ENCODE measurements at places on chromosomes 6 and 20.

GRCh38 chr20:62700261-62700930 is 8.2 kb upstream of the NTSR1 start:
- no peak for DNase-seq

DNA sequence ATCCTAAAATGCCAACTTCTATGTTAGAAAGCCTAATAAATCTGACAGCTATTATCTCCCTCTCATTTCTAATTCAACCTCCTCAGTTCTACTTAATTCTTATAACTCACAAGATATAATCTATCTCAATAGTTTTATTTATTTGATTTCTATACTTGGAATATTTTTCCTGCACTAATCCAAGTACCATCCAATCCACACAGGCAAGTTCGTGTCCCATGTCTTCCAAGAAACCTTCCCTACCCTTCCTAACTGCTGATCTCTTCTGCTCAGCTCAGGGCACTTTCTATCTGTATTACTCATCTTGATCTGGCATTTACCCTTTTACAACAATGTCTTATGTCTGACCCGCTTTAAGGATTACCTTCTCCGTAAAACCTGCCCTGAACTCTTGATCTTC is 18.2 kb downstream of the NCOA5 start:
- no peak for DNase-seq

DNA sequence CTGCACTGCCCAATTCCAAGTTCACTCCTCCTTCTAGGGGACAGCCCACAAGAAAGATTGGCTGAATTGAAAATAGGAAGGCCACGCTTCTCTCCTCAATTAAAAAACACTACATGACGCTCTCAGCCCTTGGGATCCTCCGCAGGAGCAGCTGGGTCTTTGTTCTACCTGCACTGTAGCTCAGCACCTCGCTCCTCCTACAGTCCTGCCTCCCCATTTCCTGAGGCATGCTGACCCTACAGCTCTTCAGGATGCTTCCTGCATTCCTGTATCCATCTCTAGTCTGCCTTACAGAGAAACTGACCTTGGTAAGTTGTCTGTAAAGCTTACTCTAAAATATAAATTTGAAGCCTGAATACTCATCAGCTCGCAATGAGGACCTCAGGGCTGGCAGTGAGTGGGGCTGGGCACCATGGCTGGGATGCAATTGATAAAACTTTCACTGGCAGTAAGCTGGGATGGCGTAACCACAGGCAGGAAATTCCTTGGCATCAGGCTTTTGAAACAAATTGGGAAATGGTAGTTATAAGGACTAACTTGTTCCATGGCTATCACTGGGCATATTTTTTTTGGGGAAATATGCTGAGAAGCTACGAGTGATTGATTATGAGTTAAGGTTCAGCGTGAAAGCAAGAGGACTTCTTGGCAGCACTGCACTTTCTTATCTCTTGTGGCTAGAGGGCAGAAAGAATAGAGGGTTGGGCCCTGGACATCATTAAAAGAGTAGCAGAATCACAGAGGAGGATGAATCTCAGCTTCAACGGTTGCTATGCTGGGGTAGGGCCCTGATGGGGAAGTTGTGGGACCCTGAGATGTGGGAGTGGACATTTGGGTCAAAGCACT is 11.7 kb upstream of the SIRPB1 start:
- no peak for DNase-seq

DNA sequence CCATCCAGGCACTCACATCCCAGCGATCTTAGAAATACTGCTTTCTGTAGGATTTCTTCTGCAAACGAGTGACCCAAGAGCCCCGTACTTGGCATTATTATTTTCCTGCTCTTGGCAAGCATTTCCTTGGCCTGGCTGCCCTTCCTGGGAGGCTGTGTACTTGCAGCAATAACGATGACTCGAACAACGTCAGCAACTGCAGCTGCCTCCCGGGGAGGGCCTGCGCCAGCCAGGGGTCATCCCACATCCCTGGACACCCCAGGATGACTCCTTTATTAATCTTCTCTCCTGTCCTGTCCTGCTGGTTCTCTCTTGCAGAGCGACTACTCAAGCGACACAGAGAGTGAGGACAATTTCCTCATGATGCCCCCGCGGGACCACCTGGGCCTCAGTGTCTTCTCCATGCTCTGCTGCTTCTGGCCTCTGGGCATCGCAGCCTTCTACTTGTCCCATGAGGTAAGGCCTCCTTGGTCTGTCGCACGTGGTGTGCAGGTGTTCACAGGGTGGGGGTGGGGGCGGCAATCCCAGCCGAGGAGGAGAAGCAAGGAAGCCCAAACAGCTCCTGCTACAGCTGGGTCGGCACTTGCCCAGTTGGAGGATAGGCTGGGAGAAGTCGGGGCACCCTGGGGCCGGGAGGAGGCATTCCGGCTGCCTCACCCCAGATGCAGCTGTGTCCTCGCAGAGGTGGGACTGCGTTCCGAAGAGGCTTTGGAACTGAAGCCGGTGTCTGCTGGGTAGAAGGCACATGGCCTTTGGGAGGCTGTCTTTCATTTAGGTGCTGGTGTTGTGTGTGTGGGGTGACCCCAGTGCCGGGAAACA is 115.3 kb downstream of the SYNDIG1 start:
- DNase-seq = no peak

DNA sequence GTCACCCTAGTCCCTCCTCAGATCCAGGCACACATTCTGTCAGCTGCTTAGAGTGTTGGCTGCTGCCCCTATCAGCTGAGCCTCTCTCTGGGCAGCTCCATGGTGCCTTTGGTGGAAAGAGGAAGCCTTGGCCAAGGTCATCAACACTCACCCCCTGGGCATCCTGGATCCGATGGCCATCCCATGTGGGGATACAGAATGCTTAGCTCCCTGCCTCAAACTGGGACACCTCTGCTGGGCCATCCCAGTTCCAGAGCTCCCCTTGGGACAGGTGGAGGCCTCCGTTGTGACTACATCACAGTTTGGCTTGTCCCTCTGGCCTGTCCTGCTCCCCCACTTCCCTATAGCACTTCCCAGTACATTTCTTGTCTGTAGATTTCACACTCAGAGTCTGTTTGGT is 45.6 kb downstream of the TOX2 start:
- DNase-seq = no peak

GRCh38 chr6:162726947-162727321 is 632 bp downstream of the PRKN start:
- DNase-seq = no peak

DNA sequence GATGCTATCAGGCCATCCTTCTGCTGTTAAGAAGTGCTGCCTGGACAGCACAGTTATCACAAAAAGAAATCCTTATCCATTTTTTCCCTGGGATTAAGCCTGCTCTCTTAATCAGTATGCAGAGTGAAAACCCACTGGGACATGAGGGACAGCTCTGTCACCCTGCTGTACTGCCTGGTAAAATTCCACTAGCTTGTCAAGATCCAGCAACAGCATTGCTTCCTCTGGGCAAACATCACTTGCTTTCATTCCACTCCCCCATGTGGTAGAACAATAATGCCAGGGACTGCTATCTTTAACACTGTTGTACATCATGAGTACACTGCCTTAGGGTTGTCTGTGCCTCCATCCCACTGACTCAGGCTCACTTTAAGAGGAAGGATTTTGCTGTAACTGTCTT is 331.3 kb downstream of the KIF16B start:
- DNase-seq = no peak

DNA sequence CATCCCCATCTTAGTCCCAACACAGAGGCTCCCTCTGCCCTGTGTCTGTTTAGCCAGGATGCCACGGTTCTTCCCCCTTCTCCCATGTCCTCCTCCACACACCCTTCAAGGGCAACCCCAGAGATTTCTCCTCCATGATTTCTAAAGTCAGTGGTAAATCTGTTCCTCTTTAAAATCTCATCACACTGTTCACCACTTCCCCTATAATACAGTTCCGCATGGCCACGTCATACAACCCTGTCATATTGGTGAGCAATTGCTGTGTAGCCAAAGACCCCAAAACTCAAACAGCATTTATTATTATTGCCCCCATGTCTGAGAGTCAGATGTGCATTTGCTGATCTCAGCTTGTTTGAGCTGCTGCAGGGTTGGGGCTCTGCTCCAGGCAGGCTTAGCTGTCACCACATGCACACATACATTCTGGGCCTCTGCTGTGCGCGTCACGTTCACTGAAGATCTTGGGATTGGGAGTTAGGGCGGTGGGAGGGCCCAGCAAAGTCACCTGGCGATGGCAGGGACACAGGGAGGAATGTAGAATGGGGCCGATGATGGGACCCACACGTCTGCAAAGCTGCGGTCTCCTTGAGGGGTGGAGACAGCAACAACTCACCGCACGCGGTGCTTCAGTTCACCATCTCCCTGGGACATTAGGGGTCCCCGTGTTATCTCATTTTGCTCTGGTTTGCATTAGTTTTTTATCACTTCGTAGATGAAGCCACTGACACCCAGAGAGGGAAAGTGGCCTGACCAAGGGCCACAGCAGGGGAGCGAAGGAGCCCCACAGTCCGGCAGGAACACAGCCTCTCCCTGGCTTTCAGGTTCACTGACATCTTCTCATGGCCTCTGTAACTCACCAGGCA is 36.9 kb upstream of the CD93 start:
- DNase-seq = no peak

GRCh38 chr20:50815162-50815989 is 20.5 kb downstream of the BCAS4 start:
- no peak for DNase-seq

DNA sequence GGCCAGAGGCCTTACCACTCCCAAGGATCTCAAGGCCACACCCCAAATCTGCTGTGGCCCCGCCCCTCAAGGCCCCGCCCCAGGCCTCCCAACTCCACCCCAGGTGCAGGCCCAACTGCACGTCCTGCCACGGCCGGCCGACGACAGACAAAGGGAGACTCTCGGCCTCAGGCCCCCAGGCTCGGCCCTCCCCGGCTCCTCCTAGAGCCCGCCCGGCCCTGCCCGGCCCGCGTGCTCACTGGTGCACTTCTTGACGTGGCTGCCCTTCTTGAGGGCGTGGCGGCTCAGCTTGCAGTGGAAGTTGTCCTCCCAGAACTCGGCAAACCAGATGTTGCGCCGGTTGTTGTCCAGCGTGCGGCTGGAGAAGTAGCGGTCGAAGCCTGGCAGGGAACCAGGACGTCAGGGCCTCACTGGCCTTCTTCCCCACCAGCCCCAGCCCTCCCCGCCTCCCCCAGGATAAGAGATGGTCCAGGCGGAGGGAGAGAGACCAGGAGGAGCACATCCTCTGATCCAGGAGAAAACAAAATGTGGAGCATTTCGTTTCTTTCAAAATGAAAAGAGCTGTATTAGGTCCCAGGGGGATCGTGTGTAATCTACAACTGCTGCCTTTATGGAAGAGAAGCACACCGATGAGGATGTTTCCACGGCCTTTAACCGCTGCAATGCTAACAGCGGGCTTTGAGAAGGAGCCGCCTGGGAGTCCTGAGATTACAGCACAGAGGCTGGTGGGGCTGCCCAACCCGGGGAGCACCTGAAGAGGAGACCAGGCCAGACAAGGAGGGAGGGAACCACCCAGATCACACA is 89.4 kb downstream of the GRM4 start:
- no peak for DNase-seq

GRCh38 chr6:34226731-34227586 is 9.7 kb upstream of the HMGA1 start:
- DNase-seq = no peak

GRCh38 chr20:17834804-17835203 is 133.8 kb downstream of the SNX5 start:
- no peak for DNase-seq

DNA sequence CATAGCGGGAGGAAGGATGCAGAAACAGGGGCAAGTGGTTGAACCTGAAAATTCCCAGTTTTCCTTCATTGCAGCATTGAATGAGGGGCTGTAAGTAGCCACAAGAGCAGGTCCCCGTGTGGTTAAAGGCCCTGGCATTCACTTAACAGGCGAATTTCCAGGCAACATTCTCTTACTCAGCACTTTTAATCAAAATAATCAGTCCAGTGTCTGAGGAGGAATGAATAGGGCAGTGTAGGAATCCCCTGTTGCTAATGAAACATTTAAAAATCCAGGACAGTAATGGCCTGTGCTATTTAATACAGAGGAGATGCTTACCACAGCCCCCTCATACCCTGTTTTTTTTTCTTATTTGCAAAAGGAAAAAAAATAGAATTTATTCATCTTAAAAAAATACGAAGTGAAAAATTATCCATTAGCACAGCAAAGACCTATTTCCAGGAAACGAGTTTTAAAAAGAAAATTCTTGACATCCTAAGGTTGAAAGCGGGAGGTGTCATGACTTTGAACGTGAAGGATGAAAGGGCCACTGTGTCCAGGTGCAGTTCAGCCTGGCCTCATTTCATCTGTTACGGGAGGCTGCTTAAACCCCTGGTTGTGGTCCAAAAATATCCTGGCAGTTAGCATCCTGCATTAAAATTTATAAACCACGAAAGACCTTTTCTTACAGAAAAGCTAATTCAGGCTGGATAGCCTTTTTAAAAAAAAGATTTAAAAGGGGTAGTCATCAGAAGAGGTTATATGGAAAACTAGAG is 20.2 kb downstream of the MYLK4 start:
- no peak for DNase-seq

DNA sequence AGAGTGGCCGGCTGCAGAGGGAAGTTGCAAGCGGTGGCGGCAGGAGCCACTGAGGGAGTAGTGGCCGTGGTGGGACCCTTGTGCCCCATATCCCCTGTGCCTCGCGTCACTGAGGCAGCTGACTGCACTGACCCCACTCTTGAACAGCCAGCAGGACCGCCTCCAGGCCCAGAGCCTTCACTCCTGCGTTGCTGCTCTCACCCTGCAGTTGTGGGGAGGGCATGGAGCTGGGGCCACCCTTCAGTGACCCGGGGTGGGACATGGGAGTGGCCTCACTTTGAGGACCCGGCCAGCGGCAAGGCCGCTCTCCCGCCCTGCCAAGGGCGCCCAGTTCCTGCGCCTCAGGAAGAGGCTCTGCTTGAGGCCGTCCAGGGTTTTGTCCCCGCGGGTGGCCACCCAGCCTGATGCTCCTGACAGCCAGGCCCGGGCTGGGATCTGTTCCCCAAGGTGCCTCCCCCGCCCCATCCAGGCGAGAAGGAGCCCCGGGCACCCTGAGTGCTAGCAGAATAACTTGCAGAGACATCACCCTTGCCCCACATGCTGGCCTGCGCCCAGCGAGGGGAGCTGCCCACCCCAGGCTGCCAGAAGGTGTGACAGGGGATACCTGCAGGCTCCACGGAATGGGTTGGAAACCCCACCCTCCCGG is 44.4 kb downstream of the HLA-DRA start:
- no peak for DNase-seq

- no peak for DNase-seq
Observed at GRCh38 chr6:42522942-42523814, 40.7 kb upstream of the UBR2 start.

GRCh38 chr6:165117121-165117520 is 192.3 kb downstream of the C6orf118 start:
- DNase-seq = no peak

Measured in stimulated activated CD4-positive, alpha-beta T cell treated with anti-CD3 and anti-CD28 coated beads, Interleukin-1b, Interleukin-23, amount 100 ng/mL, for 24 hours (primary cell).